ENCODE measurements at places on chromosomes 4 and X. TPM values are rescaled to one million over a fixed set of nuclear protein-coding genes. Genes with fewer than 3 reads are reported as not detected.

GRCh38 chr4:52196606-52197130, 145.6 kb downstream of the SPATA18 start:
- DNase-seq, result no peak

DNA sequence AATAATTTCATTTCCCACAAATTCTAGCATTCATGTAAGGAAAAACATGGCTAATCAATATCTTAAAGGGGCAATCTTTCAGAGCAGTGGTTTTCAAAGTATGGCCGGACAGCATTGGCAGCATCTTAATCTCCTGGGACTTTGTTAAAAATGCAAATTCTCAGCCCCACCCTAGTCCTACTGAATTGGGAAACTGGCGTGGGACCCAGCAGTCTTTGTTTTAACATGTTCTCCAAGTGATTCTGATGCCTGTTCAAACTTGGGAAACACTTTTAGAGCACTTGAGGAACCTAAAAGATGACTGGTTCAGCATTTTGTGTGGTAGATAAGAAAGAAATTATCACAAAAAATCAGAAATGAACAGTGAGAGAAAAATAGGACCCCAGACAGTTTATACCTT, 65.7 kb downstream of the ZFX start:
- no peak for DNase-seq

The RPS6KA6 gene
- 5.9 TPM for total RNA-seq

DNA sequence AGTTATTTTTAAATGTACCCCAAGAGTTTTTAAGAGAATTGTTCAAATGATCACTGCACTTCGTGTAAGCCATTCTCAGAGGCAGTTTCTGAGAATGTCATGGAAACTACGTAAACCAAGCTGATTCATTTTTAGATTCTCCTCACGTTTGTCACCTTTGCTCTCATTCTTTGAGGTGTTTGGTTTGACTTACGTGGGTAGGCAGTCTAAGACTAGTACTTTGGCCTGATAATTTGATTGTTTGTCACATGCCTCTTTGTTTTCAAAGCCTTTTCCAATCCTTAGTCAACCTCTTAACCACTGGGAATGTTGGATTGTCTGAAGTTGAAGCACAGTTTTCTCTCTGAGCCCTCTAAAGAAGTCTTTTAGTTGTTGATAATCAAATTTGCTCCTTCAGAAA, 10.5 kb downstream of the SEPTIN11 start:
- no peak for DNase-seq

The GAGE2A gene
- total RNA-seq, result not detected

DNA sequence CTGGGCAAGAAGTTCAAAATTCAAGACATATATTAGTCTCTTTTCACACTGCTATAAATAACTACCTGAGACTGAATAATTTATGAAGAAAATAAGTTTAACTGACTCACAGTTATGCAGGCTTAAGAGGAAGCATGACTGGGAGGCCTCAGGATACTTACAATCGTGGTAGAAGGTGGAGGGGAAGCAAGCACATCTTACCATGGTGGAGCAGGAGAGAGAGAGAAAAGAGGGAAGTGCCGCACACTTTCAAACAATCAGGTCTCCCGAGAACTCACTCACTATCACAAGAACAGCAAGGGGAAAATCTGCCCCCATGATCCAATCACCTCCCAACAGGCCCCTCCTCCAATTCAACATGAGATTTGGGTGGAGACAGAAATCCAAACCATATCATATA, 273.3 kb upstream of the RASGEF1B start:
- DNase-seq, result no peak

DNA sequence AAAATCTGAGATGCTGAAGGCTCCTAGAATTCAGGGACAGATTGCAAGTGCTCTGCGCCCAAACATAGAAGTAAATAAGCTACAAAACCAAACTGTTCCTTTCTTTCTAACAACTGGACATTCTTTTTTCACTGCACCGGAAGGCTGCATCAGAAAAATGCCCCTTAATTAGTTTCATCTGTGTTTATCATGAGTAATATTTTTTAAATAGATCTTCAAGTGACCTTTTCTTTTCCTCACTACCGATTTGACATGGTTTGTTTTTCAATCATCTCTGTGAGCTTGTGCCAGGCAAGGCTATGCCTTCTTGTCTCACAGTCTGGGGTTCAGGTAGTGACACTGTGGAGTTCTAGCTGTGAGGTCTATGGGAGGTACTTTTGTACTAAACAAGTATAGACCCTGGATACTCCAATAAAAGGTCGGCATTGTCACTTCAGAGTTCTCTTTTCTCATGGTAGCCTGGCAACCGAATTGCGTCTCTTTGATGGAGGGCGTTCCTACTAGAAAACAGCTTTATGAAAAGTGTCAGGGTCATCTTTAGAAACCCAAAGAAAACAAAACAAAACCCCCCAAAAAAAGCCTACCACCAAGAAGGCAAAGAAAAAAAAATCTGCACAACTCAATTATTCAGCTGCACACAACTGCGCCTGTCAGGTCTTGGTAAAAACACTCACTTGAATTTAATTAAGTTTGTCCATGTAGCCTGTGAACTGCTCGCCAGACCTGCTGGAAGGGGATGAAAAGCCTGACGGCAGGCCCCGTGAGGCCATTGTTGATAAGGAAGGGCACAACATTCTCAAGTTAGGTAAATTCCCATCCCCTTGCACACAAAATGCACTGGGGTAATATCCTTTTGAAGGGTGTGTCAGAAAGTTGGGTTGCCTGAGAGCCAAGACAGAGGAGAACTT, 22.8 kb upstream of the ADAMTS3 start:
- DNase-seq, result no peak

- DNase-seq, result peak; percentile 71
Observed at GRCh38 chr4:14877246-14878225, 124.7 kb upstream of the CPEB2 start.

The PPEF1 gene
- 0.33 TPM for total RNA-seq

GRCh38 chrX:132023896-132024386, 839 bp downstream of the STK26 start:
- DNase-seq, result no peak

DNA sequence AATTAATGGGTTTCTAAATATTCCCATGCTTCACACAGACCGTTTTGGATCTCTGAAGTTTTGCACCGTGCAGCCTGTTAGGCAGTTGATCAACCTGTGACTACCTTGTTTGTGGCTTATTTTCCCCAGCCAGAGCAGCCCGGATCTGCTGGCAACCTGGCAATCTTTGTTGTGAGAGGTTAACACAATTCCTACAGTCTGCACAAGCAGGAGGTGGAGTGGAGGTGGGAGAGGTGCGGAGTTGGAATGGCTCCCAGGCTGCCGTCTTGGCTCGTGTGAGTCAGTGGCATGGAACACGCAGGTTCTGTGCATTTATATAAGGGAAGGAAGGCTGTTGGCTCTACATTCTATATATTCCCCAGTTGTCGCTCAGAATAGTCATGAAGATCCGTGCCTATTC, 70.9 kb upstream of the STOX2 start:
- no peak for DNase-seq

DNA sequence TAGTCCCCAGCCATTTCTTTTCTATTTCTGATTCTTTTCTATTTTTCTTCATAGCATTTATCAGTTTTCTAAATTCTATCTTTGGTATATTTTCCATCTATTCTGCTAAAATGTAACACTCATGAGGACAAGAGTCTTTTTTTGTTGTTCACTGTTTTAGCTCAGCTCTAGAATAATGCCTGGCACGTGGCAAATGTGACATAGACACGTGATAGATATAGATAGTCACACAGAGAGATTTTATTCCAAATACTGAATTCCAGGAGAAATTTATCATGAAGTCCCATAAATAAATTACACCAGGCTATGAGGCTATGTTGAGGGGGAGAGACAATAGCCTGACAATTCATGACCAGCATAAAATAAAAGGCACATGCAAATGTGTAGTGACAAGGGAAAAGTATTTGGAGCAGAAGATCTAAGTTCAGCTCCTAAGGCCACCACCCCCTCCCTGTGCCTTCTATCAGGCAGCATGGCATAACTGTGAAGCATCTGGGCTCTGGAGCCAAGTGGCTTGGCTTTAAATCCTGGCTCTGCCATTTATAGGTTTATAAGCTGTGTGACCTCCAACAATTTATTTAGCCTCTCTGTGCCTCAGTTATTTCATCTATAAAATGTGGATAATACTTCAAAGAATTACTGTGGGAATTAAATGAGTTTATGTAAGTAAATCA, 25.7 kb upstream of the PPARGC1A start:
- DNase-seq, result no peak

- DNase-seq, result no peak
Observed at GRCh38 chrX:102339312-102340298, 92.6 kb downstream of the NXF2 start.

DNA sequence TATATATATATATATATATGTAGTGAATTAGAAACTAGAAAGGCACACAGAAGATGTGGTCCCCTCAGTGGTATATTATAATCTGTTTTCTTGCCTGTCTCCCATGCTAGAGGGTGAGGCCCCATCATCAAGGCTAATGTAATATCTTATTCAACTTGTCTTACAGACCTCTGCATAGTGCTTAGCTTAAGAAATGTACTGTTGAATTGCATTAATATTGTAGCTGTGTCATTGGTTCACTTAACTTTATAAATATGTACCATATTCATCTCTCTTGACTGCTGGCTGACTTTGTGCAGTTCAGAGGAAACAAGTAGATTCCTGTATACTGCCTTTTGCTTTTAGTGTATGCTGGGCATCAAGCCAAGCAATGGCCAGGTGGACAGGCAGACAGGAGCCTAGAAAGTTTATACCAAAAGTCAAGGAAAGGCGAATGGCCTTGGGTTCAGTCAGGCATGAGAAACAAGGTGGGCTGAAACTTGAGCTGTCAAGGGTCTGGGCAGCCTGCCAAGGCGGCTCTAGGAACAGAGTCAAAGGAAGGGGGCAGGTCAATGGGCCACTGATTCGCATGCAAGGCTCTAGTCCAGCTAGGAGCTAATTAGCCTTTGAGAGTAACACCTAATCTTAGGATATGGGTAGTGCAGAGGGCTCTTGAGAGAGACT, 78.8 kb upstream of the LEF1 start:
- DNase-seq, result no peak

- peak; percentile 39 for DNase-seq
Observed at GRCh38 chr4:2361366-2362265, 56.8 kb downstream of the ZFYVE28 start.

GRCh38 chr4:1967512-1968149, 41.1 kb downstream of the NELFA start:
- DNase-seq, result no peak

- DNase-seq, result no peak
Observed at GRCh38 chr4:20773144-20773997, 73.1 kb downstream of the PACRGL start.

The ARMCX2 gene
- 13.4 TPM for total RNA-seq

- DNase-seq, result no peak
Observed at GRCh38 chr4:147088146-147088545, 142.5 kb upstream of the TTC29 start.

GRCh38 chrX:20593836-20594235, 327.1 kb upstream of the RPS6KA3 start:
- DNase-seq, result no peak

DNA sequence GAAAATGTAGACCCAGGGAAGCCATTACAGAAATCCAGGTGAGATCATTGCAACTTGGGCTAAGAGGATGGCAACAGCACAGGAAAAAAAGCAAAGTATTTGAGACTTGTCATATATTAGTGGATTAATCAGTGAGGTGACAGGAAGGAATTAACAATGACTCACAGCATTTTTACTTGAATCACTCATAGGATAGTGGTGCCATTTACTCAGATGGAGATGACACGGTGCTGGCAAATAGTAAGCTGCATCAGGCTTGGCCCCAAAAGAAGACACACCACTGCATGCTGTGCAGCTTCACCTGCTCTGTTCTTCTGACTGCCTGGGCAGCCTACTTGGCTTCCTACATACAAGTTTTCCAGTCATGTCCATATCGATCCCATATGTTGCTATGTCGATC, 144.8 kb downstream of the FRYL start:
- no peak for DNase-seq

DNA sequence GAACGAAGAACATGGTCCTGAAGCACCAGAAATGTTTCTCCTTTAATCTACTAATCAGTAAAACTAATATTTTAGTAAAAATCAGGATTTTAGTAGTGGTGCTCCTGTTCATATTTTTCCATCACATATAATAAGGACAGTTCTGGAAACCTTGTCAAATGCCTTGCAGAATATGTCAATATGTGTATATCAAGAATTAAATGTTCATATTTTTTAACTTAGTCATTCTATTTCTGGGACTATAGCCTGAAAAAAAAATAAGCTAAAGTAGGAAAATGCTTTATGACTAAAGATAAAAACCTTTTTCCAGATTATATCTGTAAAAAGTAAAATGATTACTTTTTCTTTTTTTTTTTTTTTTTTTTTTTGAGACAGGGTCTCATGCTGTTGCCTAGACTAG, 65.1 kb downstream of the MAB21L2 start:
- no peak for DNase-seq

- no peak for DNase-seq
Observed at GRCh38 chr4:78171482-78171881, 114.4 kb downstream of the FRAS1 start.

- no peak for DNase-seq
Observed at GRCh38 chrX:12700745-12701144, 90.5 kb upstream of the PRPS2 start.
